NCI-H1417 treated with DMSO at 0.1 percent for 48 hours (cell line): ENCODE measurements at places on chromosomes 1 and 21.

GRCh38 chr1:60904099-60904851, 178.1 kb upstream of the NFIA start:
- DNase-seq = no peak

DNA sequence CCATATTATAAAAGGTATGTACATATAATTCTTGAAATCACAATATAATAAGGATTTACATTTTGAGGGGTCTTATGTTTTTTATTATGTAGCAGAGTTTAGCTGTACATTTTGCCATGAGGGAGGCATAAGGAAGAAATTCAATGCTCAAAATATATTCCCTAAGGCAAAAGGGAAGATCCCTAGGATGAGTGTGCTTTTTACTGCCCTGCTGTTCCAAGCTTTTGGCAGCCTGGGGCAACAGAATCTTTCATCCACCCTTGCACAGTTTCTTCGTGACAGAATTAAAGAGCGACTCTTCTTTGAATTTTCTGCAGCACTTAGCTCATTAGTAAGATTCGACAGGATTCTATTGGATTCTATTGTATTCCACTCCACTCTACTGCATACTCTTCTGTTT, 39.5 kb upstream of the DAB1 start:
- DNase-seq = no peak

- DNase-seq = no peak
Measured at GRCh38 chr1:84736944-84737343, 46.7 kb upstream of the SSX2IP start.

- DNase-seq = no peak
Measured at GRCh38 chr1:206686478-206687249, 2.0 kb downstream of the MAPKAPK2 start.

GRCh38 chr1:3304692-3305091, 149.8 kb upstream of the ARHGEF16 start:
- no peak for DNase-seq
